ENCODE measurements at places on chromosomes 5 and 9.

- peak; percentile 88 for DNase-seq
Observed at GRCh38 chr5:88690409-88691229, 192.4 kb downstream of the MEF2C start.

DNA sequence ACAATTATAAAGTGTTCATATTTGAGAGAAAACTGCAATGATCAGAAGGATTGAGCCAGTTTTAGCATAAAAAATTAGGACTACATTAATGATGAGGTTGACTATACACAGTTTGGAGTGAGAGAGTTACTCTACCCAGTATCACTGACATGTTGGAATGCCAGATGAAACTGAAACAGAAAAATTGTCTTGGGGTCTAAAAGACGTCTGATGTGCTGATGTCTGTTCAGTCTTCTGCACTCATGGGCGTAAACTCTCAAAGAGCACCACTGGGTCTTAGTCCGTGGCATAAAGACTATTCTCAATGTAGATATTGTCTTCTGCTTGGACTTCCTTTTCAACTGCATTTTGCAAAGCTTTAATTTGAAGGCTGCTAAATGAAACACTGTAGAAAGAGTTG is 29.5 kb downstream of the HAVCR1 start:
- no peak for DNase-seq

- no peak for DNase-seq
Observed at GRCh38 chr5:155001523-155001922, 12.0 kb upstream of the KIF4B start.

GRCh38 chr5:16383544-16384052 is 82.0 kb downstream of the ZNF622 start:
- DNase-seq = no peak

- DNase-seq = no peak
Observed at GRCh38 chr5:3343211-3343610, 252.4 kb upstream of the IRX1 start.

GRCh38 chr5:37662362-37662761 is 177.5 kb downstream of the GDNF start:
- DNase-seq = no peak

- DNase-seq = no peak
Observed at GRCh38 chr5:158809936-158810335, 289.8 kb downstream of the EBF1 start.

GRCh38 chr5:140227046-140227445 is 52.1 kb downstream of the CYSTM1 start:
- no peak for DNase-seq

GRCh38 chr5:2776337-2777302 is 25.1 kb upstream of the IRX2 start:
- no peak for DNase-seq

DNA sequence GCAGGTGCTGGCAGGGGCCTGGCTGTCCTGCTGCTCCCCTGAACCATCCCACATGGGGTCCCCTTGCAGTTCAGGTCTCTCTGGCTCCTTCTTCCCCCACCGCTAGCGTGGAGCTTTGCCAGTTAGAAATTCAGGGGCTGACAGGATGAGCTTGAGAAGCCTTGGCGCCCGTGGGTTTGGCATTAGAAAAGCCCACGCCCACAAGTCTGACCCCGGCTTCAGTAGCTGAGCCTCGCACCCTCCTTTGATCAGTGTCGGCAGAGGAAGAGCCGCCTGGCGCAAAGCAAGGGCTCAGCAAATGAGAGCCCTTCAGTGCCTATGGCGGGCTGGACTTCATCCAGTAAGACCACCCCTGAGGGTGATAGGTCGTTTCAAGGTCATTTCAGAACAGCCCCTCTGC is 30.1 kb upstream of the NCS1 start:
- DNase-seq = no peak

- no peak for DNase-seq
Observed at GRCh38 chr9:124501771-124502320, 5.4 kb downstream of the NR5A1 start.

GRCh38 chr9:26975728-26976707 is 19.8 kb downstream of the IFT74 start:
- no peak for DNase-seq

- no peak for DNase-seq
Observed at GRCh38 chr5:88678770-88679381, 204.1 kb downstream of the MEF2C start.

DNA sequence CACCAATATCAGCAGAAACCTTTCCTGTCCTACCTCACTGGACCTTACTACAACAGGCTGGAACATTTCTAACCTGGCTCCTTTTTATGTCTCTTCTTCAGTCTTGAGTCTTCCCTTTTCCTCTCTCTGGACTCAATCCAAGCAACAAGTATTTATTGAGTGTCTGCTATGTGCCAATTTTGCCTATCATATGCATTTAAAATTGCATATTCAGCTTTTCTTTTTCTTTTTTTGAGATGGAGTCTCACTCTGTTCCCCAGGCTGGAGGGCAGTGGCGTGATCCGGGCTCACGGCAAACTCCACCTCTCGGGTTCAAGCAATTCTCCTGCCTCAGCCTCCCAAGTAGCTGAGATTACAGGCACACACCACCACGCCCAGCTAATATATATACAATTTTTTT is 65.8 kb downstream of the MEIKIN start:
- DNase-seq = no peak

GRCh38 chr5:78760366-78760765 is 111.8 kb upstream of the LHFPL2 start:
- DNase-seq = no peak

DNA sequence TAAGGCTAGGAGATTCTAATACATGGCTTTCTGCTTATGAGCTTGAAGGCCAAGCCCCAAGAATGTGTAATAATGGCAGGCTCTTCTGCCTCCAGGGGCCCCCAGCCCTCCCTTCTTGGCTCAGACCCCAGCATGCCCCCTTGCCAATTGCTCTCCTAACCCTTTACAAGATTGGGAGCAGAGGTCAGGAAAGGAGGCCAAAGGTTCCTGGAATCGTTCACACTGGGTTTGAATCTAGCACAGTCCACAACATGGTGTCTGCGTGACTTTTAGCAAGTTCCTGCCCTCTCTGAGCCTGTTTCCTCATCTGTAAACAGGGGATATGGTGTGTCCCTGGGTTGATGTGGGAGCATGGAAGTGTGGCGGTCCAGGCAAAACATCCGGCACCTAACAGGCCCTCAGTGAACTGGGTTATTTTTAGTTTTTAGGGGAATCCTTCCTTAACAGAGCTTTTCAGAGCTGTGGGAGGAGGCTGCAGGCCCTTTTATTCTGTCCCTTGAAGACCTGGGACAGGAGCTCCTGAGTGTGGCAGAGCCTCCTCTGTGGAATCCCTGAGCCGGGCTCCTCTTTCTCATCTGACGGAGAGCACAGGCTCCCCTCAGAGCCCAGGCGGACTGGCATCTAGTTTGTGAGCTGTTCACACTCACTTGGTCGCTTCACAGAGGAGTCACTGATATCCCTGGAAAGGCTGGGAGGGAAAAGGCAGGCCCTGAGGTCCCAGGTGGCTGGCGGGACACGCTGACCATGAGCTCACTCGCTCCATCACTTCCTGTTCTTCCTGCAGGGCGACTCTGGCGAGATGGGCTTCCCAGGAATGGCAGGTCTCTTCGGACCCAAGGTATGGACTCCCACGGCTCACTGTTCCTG is 23.4 kb upstream of the ORM1 start:
- no peak for DNase-seq

DNA sequence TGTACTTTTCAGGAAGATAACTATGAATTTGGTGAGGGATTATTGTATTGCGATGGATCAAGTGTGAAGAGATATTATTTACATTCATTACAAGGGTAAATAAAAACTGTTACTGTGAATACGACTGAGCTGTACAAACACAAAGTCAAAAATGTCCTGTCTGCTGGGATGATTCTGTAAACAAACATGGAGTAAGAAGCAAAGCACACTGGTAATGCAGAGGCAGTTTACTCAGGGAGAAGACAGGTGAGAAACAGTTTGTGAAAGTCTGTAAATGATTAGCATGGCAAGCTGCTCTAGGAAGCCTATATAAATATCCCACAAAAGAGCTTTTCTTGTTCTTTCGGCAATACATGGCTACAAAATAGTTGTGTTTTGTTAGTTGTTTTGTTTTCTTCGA is 115.4 kb upstream of the GNA14 start:
- no peak for DNase-seq

- DNase-seq = no peak
Observed at GRCh38 chr5:132438917-132439316, 51.7 kb downstream of the IRF1 start.

- DNase-seq = no peak
Observed at GRCh38 chr9:108048406-108049025, 558.9 kb upstream of the KLF4 start.

- peak; percentile 53 for DNase-seq
Observed at GRCh38 chr5:150590979-150591695, 49.3 kb upstream of the SYNPO start.

DNA sequence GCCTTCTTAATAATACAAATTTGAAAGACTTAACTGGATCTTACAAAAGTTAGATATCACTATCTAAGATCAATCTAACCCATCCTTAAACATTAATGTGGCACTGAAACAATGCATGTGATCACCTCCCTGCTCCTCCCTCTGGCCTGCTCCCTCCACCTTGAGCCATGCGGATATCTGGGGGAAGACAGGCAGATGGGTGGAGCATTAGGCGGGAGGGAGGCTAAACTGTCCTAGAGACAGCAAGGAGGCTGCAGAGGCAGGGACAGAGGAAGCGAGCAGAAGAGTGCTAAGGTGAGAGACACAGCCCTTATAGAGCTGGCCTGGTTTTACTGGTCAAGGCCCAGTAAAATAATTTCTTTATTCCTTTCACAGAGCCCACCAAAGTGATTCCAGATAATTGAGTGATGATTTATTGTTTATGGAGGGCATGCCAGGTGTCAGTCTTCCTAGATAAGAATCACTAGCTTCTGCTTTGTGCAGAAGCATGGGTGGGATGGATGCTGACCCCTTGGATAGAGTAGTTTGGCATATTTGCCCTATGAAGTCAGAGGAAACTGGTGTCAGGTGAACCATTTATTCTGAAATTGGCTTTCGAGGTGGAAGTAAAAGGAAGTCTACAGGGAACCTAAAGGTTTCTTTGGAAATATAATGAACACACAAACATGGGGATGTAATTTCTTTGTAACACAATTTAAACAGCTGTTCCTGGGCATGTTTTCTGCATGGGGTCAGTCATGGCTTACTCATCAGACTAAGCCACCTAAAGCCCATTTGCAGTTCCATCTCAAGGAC is 188.3 kb downstream of the GNAQ start:
- DNase-seq = no peak

DNA sequence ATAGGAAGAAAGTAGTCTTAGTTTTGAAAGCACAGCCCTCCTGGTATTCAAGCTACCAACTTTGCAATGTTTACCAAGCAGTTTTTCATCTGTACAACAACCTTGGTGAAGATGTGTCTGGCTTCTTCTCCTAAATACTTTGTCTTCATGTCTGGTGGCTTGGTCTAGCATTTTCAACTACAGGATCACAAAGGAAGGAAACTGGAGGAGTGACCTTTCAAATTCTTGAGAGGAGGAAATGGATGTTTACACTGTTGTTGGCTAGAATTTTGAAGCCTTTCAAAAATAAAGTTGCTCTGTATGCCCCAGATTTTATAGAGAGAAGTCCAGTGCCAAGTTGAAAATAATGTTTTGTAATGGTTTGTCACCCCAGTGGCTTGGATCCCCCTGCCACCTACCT is 16.3 kb downstream of the PAM start:
- no peak for DNase-seq

GRCh38 chr5:173228639-173229381 is 6.2 kb downstream of the NKX2-5 start:
- peak; percentile 46 for DNase-seq

GRCh38 chr5:178595150-178595549 is 5.0 kb upstream of the COL23A1 start:
- no peak for DNase-seq

DNA sequence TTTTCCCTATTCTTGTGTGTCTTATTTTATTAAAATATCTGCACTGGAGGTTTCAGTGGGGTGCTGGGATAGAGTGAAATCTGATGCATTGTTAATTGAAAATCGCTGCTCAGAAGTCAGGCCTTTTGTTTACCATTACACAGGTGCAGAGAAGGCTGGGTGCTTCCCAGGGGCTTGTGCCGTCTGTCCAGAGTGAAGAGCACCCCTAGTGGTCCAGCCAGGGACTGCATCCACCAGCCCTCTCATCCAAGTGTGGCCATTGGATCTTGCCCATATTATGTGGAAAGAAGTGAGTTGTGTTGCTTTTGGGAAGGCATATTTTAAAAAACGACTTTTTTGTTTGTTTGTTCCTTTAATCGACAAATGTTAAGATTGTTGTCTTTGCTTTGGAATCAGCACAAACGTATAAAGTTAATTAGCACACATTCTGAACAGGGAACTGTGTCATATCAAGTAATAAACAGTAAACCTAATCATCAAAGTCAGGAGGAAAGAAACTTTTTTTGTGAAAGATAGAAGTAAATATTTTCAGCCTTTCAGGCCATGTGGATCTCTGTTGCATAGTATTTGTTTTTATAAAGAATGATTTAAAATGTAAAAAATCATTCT is 315.6 kb downstream of the MTRR start:
- DNase-seq = no peak

- no peak for DNase-seq
Observed at GRCh38 chr5:112253478-112254250, 165.4 kb downstream of the EPB41L4A start.

- no peak for DNase-seq
Observed at GRCh38 chr5:60161340-60161934, 267.9 kb upstream of the PDE4D start.

DNA sequence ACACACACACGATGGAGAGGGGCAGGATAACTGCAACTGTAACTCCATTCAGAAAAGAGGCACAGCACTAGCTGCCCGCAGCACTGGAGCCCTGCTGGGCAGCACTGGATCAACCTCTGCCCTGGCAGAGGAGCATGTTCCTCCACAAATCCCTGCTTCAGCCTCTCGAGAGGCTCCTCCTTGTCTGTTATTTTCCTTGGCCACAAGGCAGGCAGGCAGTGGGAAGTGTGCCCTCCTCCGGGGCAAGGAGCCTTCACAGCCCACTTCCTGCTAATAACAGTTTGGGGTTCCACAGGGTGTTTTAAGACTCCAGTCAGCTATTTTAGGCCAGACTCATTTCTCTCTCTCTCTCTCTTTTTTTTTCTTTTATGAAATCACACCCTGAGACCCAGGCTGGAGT is 11.8 kb downstream of the FXN start:
- DNase-seq = no peak
